M059J (cell line): ENCODE measurements at places on chromosomes 11 and 22.

GRCh38 chr11:44351898-44352498, 42.1 kb upstream of the ALX4 start:
- no peak for DNase-seq

GRCh38 chr11:71301046-71301857, 48.9 kb upstream of the SHANK2 start:
- no peak for DNase-seq

DNA sequence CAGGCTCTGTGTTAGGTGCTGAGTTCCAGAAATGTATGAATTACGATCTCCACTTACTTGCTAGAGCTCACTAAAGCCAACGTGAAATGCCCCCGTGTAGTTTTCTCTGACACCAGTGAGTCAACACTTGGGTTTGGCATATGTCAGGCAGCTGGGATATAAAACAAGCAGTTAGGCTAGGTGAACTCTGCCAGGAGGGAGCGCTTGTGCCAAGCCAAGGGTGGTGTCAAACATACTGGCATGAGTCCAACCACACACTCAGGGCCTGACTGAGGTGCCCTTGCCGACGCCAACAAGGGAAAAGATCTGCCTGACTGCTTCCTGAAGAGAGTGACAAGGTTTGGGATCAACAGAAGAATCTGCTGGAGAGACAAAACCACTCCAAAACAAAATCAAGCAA, 167.8 kb upstream of the NARS2 start:
- peak; percentile 89 for DNase-seq

DNA sequence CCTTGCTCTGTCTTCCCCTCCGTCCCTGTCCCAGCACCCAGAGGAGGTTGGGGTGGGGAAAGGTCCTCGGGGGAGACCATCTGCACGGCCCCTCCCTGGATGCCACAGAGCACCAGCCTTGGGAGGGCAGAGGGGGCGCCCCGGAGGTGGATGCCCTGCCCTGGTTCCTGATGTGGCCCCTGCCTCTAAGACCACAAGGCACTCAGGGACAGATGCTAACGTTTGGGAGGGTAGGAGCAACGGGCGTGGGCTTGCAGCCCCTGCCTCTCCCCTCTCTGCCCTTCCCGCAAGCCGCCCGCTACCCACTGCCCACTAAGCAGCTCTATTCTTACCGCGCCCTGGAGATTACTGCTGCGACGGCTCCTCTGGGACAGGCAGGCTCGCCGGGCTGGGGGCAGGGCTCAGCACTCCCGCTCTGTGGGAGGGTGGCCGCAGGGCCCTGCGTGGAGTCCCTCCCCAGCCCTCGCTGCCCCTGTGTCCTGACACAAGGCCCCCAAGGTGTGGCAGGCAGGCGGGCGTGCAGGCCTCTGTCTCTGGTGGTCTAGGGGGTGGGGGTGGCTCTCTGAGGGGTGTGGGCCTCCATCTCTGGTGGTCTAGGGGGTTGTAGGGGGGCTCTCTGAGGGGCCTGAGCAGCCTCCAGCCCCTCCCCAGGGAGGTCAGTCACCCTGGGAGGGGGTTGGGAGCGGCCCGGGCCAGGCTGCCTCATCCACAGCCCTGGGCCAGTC, 14.9 kb downstream of the BRSK2 start:
- DNase-seq, result no peak

GRCh38 chr11:19713196-19714021, 772 bp downstream of the NAV2 start:
- peak; percentile 26 for DNase-seq
